ENCODE measurements at places on chromosomes 6 and 20.

DNA sequence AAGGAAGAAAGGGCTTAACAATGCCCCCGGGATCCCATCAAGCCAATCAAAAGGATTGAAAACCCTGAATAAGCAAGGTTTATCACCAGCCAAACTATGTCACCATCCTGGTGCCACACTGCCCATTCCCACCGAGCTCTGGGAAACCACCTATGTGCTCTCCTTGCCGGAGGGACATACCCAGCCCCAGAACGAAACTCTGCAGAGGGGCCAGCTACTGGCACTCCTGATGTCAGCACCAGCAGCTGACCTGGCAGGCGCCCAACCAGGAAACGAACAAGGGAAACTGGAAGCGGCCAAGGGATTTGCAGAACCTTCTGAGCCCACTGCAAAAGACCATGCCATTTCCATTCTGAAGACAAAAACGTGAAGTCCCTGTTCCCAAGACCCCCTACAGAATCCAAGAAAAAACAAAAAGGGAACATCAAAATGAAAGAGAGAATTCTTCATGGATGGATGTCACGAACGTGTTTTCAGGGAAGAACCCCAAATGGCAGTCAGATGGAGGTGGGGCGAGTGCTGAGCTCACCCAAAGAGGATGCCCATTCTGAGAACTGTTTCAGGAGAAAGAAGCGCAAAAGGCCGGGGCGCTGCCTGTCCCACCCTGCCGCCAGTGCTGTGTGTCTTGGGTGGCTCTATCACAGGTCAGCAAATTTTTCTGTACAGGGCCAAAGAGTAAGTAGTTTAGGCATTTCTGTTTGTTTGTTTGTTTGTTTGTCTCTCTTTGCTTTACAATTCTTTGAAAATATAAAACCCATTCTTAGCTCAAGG is 305.2 kb downstream of the ESR1 start:
- DNase-seq: no peak

GRCh38 chr6:19833947-19834346 is 3.2 kb upstream of the ID4 start:
- peak; percentile 8 for DNase-seq

- no peak for DNase-seq
Measured at GRCh38 chr20:63850689-63851547, 10.4 kb upstream of the ABHD16B start.

DNA sequence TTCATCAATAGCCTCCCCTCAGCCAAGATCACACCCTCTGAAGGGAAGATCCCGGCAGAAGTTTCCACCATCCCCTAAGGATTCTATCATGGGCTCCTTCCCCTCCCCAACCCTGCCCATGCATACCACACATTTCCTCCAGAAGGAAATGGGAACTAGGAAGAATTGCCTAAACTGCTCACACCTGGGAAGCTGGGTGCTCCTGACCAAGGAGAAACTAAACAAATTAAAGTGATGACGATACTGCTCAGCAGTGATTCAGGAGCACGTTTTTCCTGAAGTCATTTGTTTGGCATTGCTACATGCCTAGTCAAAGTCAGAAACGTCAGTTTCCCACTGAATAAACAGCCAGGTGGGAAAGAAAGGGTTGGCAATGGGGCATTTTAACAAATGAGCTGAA is 136.1 kb upstream of the CDYL start:
- DNase-seq: peak; percentile 21

DNA sequence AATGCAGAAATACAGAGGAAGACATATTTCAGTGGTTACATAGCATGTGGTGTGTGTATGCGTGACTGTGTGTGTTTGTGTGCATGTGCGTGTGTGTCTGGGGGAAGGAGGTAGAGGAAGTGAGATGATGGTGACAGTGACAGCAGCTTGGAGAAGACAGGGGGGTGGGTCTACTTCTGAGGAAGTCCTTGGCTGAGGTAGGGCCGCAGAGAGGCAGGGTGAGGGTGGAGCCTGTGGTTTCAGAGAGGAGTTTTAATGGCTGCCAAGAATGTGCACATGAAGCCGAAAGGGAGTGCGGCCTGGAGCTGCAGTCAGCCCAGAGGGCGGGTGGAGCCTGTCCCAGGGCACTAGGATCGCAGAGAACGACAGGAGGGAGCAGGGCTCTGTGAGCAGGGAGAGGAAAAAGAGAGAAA is 22.7 kb upstream of the RNF24 start:
- peak; percentile 90 for DNase-seq

- DNase-seq: no peak
Measured at GRCh38 chr6:103105686-103106085, 1712.2 kb downstream of the GRIK2 start.

DNA sequence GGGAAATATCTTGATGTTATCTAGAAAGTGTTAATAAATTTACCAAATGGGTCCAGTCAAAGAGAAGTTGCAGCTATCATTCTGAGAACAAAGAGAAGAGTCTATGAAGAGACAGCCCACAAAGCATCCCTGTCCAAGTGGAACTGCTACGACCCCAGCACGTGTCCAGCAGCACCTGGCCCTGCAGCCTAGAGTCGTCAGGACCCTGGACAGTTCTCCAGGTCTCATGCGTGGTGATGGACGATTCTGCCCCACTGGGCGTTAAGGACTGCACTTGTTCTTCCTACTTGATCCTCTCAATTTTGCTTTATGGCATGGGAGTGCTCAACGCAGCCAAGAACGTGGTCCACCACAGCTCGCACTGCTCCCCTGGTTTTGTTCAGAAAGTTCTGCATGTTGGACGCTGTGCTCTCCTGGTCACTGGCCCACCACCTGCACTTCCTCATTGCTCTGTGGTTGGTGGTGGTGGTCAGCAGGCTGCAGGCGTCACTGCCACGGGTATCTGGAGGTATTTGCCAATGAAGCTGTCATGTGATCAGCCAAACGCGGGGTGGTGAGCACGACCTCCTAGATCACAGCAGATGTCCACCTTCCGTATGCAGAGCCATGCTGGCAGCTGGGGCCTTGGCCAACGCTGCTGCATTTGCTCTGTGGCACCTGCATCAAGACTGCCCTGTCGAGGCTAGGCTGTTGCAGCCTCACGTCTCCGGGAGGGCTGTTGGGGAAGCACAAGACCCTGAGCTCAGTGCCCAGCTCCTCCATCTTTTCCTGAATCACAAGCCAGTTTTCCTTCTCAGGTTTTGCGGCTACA is 356.4 kb downstream of the CDH4 start:
- DNase-seq: peak; percentile 12

GRCh38 chr20:45752746-45753145 is 30.6 kb downstream of the SPINT4 start:
- DNase-seq: no peak

DNA sequence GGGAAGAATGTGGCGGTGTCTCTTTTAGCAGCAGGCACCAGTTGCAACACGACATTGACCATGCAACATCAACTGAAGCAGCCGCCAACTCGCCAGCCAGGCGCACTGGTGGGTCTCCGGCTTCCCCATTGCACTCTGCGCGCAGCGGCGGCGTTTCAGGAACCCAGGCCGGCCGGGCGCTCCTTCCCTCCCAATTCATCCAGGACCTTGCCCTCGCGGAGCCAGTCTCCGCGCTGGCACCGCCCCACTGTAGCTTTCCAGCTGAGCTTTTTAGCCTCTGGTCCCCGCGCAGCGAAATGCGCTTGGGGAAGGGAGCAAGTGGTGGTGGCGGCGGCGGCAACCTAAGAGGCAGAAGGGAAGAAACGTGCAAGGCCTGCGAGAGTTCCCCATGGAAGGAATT is 297.9 kb upstream of the RIMS1 start:
- DNase-seq: no peak

GRCh38 chr6:106749609-106750008 is 120.2 kb downstream of the QRSL1 start:
- no peak for DNase-seq

DNA sequence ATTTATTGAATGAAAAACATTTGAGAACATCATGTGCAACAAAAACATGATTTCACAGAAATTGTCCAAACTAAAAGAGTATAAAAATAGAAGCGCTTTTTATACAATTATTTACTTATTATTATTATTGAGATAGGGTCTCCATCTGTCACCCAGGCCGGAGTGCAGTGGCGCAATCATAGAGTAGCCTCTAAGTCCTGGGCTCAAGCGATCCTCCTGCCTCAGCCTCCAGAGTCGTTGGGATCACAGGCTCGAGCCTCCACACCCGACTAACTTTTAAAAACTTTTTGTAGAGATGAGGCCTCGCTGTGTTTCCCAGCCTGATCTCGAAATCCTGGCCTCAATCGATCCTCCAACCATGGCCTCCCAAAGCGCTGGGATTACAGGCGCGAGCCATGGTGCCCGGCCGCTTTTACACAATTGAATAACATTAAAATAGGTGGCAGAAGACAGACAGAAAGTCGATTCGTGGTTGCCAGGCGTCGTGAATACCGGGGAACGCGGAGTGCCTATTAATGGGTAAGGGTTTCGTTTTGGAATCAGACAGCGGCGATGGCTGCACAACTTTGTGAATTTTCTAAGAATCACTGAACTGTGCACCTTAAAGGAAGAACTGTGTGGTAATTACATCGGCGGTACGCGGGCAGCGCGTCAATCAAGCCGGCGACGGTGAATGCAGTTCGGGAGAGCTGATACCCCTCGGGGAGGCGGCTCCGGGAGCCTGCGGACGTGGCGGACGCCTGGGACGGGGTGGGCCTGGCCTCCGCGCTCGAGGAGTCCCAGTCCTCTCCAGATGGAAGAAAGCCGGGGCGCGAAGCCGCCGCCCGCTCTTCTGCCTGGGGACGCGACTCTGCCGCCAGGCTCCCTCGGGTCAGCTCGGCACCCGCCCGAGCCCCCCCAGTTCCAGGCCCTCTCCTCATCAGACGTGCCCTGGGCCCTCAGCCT is 807 bp downstream of the TBC1D20 start:
- DNase-seq: peak; percentile 71

All from EH (cell line).